ENCODE measurements at places on chromosomes 5 and 9.

DNA sequence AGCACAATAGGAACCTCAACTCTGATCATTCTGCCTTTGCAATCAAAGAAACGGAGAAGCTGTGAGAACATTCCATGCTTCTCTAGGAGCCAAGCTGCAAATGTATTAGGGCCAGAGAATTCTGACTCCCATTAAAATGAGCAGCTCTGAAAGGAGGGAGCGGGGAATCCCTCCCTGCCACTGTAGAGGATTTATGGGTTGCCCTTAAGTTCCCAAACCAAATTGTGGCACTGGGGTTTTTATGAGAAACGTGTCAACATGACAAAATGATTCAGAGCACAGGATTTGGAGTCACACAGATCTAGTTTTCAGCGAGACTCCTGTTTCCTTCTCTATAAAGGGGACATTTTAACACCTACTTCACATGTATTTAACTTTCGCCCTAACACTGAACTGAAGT, 1.8 kb downstream of the IL6ST start:
- DNase-seq = no peak

- DNase-seq = no peak
Observed at GRCh38 chr9:114936581-114936980, 6.2 kb upstream of the TNFSF8 start.

GRCh38 chr9:131323629-131324028, 34.1 kb downstream of the PLPP7 start:
- DNase-seq = no peak

GRCh38 chr9:94199776-94200175, 59.3 kb upstream of the ZNF169 start:
- DNase-seq = no peak

DNA sequence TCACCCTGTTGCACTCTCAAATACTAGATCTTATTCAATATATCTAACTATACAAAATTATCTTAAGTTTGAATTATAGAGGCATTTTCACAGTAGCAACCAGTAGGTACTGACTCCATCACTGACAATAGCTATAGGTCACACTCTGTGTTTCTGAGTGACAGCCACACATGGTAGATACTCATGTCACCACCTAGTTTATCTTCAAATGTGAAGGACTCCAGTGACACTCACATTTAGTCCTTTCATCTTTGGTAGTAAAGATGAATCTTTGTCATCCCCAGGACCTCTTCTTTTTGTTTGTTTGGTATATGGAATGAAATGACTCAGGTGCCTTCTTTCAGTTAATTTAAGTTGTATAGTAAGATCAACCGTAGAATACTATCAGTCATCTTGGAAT, 102.5 kb upstream of the DHFR start:
- no peak for DNase-seq

DNA sequence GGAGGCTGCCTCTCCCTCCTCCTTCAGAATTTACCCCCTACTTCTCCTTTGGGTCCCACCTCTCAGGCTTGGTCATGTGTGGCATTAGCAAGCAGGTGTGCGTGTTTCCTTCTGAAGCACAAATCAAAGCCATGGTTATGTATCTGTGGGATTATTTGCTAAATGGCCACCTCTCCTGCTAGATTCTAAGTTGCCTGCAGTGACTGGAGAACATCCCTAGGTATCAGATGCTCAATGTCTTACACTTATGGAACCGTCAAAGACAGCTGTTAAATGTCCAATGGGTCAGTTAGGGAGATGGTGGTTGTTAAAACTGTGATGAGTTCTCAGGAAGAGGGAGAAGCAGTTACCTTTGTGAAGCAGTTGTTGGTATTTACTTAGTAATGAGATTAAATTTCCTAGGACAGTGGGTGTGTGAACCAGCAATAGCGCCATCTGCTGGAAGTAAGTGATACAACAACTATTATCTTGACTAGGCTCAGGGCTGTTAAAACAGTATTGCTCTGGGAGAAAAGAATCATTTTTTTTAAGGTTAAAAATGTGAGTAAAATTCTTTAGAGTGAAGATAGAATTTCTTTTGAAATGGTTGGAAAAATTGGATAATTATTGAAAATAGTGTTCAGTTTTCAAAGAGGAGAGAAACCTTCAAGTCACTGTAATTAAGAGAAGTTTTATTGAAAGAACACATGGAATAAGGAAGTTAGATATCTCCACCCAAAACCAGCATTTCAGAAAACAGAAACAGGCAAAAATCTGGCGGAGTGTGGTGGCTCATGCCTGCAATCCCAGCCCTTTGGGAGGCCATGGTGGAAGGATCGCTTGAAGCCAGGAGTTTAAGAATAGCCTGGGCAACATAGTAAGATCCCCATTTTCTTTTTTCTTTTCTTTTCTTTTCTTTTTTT, 71.3 kb downstream of the TMC1 start:
- DNase-seq = no peak

Measured in stimulated activated CD4-positive, alpha-beta T cell treated with anti-CD3 and anti-CD28 coated beads, Interleukin-2, amount 100 ng/mL, for 48 hours (primary cell).